ENCODE measurements at places on chromosomes 2 and 18. TPM values are rescaled to one million over a fixed set of nuclear protein-coding genes. Genes with fewer than 3 reads are reported as not detected.

PPP1CB gene
- 610 TPM for total RNA-seq

CTAGE1 gene
- not detected for total RNA-seq

G6PC2 gene
- total RNA-seq = not detected

FSIP2 gene
- total RNA-seq = 0.59 TPM

CCBE1 gene
- total RNA-seq = 1.5 TPM

SLC9A2 gene
- under 0.01 TPM for total RNA-seq

DNA sequence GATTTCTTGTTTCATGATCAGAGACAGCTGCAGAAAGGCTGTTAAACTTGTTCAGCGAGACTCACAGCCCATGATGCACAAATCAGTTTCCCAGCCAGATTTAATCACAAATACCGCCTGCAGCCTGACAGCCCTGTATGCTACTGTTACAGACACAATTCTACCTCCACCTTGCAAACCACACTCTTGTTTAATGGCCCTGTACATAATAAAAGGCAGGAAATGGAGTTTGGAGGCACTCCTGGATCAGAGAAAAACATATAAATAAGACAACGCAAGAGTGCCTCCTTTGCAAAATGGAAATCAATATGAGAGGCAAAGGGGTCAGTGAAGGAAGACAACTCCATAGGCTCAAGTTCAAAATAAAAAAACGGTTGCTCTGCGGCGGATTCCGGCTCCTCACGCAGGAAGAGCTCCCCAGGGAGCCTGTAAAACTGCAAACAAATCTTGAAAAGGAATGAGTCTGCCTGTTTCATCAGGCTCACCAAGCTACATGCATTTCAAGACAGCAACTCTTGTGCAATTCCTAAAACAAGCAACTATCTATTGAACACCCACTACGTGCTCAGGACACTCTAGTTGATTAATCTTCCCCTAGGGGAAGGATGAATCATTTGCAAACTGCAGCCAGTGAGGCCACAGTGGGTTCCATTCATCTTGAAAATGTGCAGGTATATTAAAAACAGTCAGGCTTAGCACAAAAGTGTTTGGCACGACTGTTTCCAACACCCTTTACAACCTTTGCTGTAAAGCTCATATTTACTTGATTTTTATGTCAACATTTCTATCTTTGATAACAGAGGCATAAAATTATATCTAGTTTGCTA, 37.5 kb downstream of the TBC1D8 start:
- peak; percentile 57 for DNase-seq

- no peak for DNase-seq
Measured at GRCh38 chr2:132564065-132564464, 105.9 kb downstream of the LYPD1 start.

DNA sequence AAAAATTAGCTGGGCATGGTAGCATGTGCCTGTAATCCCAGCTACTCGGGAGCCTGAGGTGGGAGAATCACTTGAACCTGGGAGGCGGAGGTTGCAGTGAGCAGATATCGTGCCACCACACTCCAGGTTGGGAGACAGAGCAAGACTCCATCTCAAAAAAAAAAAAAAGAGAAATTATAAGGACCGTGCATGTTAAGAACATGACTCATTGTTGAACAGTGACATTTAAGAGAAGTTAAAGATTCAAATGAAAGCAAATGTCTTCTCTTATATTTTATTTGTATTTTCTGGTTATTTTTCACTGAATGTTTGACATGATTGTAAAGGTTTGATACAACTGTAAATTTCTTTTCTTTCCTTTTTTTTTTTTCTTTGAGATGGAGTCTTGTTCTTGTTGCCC, 69.6 kb downstream of the APLF start:
- no peak for DNase-seq

GRCh38 chr2:127527001-127527804, 914 bp upstream of the IWS1 start:
- DNase-seq = no peak

DNA sequence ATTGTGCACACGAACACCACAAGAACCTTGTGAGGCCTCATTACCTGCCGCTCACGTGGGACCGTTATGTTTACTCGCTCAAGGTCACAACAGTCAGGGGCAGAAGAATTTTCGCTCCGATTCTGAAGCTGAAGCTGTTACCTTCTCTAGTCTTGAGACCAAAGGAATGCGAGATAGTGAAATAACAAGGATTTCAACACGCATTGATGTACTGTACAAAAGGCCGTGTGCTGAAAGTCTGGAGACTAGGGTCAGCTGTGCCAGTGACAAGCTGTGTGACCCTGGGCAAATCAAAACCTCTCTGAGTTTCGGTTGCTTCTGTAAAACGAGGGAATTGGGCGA, 583 bp downstream of the NEMP2 start:
- no peak for DNase-seq

DNA sequence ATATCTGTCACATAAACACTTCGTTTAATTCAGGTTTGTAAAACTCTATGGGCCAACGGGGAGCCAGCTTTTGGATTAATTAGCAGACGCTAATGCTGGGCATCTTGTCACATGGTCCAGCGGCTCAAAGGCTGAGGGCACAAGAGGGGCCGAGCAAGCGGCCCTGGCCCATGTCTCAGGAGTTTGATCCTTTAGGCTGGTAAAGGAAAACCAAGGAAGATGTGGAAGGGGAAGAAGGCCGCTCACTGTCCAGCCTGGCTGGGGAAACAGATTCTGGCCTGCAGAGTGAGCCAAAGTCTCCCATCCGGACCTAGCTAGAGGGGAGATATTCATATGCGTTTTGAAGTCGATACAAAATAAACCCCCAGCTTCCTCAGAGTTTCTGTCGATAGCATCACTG, 248.6 kb upstream of the SIX2 start:
- no peak for DNase-seq

DNA sequence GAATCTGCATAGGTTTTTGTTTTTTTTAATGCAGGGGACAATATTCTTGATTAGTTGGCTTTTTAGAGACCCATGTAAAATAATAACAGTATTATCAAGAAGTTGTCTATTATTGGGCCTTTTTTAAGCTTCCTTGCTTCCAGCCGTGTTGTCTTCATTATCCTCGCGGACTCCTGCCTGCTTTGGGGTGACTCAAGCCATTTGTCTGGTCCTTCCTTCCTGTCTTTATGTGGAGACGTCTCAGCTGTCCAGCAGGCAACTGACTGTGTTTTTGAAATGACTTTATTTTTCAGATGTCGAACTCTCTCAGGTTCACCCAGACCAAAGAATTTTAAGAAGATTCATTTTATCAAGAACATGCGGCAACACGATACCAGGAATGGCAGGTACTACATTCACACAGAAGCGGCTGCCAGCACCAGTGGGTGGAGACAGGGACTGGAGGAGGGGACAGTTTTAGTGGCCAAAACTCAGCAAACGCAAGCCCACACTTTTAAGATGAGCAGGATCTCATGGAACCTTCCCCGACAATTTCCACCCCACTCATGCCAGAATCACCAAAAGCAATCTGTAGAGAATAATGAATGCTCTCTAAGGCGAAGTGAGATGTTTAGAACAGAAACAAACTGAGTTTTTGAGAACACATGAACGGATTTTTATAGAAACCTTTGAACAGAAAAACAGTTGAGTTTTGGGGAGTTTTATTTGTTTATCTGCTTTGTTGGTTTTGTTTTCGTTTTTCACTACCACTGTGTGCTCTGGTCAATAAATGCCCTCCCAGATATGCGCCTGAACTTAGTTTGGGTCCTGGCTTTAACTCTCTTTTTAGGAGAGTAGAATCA, 59.1 kb downstream of the CABLES1 start:
- no peak for DNase-seq

DNA sequence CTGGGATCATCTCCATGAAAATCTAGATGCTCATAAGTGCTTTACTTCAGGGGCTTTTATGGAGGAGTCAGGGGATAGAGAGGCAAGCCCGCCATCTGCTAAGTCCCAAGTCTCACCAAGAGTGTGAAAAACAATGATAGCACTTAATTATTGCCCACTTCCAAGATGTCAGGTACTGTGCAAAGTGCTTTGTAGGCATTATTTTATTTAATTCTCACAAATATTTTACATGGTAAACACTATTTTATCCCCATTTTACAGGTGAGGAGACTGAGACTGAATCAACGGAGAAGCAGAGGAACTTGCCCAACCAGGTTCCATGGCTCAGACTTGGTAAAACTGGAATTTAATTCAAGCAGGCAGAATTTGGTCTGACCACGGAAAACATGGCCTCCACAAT, 147.5 kb downstream of the ACKR3 start:
- DNase-seq = no peak

GRCh38 chr2:165402162-165402561, 67.3 kb upstream of the CSRNP3 start:
- DNase-seq = no peak

- DNase-seq = no peak
Measured at GRCh38 chr18:23363865-23364570, 89.1 kb upstream of the RIOK3 start.

- no peak for DNase-seq
Measured at GRCh38 chr2:22247466-22247865, 1123.7 kb downstream of the TDRD15 start.

DNA sequence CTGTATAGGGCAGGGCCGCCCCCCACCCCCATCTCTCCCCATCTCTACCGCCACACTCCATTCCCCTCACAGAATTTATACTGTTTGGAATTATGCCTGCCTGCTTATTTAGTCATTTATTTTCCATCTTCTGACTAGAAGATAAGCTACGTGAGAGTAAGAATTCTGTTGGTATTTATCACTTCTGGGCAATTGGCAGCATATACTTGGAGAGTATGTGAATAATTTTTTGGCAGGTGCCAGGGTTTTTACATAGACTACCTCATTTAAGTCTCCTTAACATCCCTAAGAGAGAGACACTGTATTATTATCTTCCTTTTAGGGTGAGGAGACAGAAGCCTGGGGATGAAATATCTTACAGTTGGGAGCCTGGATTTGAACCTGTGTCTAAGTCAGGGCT, 45.0 kb downstream of the SLC4A1AP start:
- no peak for DNase-seq

DNA sequence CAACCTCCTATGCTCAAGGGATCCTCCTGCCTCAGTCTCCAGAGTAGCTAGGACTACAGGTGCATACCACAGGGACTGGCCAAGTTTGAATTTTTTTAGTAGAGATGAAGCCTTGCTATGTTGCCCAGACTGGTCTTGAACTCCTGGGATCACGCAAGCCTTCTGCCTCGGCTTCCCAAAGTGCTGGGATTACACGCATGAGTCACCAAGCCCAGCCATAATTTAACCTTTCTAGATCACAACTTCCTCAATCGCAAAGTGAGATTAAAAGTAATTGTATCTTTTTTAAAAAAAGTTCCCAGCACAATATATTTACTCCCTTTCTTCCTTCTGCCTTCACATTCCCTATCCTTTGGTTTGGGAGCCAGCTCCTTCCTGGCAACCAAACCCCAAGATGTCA, 5.8 kb upstream of the PPP1CB start:
- DNase-seq = no peak

DNA sequence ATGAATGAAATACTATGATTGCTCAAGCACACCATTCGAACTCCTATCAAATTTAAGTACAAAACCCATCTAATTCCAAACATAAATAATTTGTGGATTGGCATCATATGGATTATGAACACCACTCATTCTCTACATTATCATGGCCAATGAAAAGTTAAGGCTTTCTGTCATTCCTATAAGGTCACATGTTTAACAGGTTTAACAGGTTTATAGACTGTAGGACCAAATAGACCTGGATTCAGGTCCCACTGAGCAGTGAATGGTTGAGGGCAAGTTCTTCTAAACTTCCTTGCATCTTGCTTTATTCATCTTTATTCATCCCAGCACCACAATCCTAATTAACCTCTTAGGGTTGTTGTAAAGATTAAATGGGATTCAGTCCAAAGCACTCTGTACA, 33.4 kb downstream of the FBXO36 start:
- DNase-seq = no peak

GRCh38 chr18:29418136-29418535, 1241.2 kb upstream of the CDH2 start:
- DNase-seq = no peak

DNA sequence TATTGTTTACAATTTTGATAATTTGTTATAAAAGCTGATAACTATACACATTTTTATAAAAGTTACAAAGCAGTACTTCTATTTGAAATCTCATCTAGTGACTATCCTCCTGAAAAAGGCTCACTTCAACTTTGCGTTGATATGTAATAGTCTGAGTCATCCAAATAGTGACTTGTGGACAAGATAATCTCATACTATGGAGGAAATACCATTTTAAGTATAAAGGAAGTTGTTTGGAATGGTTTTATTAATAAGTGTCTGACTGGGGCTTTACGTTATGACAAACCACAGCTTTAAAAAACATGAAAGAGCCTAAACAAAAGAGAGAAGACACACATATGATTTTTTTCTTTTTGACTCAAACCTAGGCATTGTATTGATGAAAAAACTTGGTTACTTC, 272.3 kb upstream of the COL3A1 start:
- DNase-seq = no peak

DNA sequence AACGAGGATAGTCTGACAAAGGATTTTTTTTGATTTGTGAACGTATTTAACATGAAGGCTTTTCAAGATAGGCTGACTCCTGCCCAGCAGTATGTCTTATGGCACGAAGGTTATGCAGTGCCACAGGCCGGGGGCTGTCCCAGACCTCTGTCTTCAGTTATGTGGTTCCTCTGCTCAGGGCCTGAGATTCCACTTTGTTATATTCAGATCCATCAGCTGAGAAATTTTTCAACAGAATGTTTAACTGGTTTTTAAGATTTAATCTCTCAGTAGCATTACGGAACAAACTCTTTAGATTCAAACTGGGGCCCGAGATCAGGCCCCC, 20.0 kb downstream of the C2orf74 start:
- no peak for DNase-seq

DNA sequence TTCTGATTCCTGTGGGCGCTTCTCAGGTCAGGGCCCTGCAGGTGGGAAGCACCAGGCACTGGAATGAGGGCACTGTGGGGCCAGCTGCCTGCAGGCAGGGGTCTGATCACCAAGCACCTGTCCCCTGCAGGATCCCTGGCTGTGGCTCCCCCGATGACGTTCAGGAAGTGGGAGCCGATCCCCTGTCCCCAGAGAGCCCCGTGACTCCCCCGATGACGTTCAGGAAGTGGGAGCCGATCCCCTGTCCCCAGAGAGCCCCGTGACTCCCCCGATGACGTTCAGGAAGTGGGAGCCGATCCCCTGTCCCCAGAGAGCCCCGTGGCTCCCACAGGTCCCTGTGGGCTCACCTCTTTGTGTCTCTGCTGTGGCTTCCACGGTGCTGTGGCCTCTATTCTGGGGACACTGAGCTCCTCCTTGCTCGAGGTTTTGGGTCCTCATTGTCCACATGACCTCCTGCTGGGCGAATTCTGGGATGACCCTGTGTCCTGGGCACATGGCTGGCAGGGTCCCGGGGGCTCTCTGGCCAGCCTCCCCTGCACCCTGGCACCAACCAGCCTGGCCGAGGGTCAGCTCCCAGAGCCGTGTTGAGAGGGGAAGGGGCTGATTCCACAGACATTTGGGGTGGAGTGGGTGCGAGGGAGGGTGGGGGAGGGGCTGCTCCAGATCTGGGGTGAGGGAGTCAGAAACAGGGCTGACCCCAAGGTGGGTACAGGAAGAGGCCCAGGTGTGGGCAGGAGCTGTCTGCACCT, 4.8 kb downstream of the NEU4 start:
- DNase-seq = peak; percentile 14

Measured in uterus (tissue), 4 donors.